HFFc6 (cell line): ENCODE measurements at places on chromosomes 7 and 10. TPM values are rescaled to one million over a fixed set of nuclear protein-coding genes. Genes with fewer than 3 reads are reported as not detected.
A peak's percentile ranks its signal among the peaks of the same experiment; 100 is the strongest.

The PRRT4 gene
- not detected in 3 replicates for total RNA-seq

GRCh38 chr10:115992236-115992986, 280.6 kb downstream of the GFRA1 start:
- H3K27me3 ChIP-seq, result no peaks in the 10 kb centered on the region
- no peak for DNase-seq
- no peak overlapping the region for H3K4me3 ChIP-seq
- H3K36me3 ChIP-seq, result no peaks in the 10 kb centered on the region
- H3K4me1 ChIP-seq, result 0 out of 2 replicates have a peak, but pooled peaks cover 5% of the 10 kb centered on the region

- H3K36me3 ChIP-seq, result 0 out of 2 replicates have a peak, but pooled peaks cover 5% of the 10 kb centered on the region
- H3K27ac ChIP-seq, result peak overlapping the region; percentile 75
- H3K27me3 ChIP-seq, result no peaks in the 10 kb centered on the region; the same call in 1 of the 2 replicates
- no peak overlapping the region for H3K4me3 ChIP-seq
- peak; percentile 83 for DNase-seq
Observed at GRCh38 chr7:76037310-76037709, 10.5 kb downstream of the STYXL1 start.

- peak; percentile 63 for DNase-seq
- H3K36me3 ChIP-seq, result peaks cover 25% of the 10 kb centered on the region
- H3K27me3 ChIP-seq, result no peaks in the 10 kb centered on the region; the same call in 1 of the 2 replicates
Observed at GRCh38 chr7:105829681-105830322, 46.6 kb downstream of the ATXN7L1 start.

GRCh38 chr7:47758546-47758945, 176.6 kb upstream of the TNS3 start:
- H3K4me1 ChIP-seq, result peaks cover 50% of the 10 kb centered on the region
- H3K36me3 ChIP-seq, result no peaks in the 10 kb centered on the region
- DNase-seq, result peak; percentile 14
- H3K27ac ChIP-seq, result peak overlapping the region; percentile 92
- H3K4me3 ChIP-seq, result peak overlapping the region; percentile 65

- H3K27me3 ChIP-seq, result peaks cover 2% of the 10 kb centered on the region; the same call in 1 of the 2 replicates
- H3K4me3 ChIP-seq, result no peak overlapping the region
- H3K4me1 ChIP-seq, result peaks cover 24% of the 10 kb centered on the region
- H3K36me3 ChIP-seq, result peaks cover 30% of the 10 kb centered on the region
Observed at GRCh38 chr7:151477867-151478266, 37.9 kb upstream of the CRYGN start.

GRCh38 chr7:123622660-123623386, 21.2 kb downstream of the ASB15 start:
- H3K27ac ChIP-seq, result no peak overlapping the region
- H3K4me1 ChIP-seq, result no peaks in the 10 kb centered on the region; the same call in 1 of the 2 replicates
- no peak for DNase-seq
- H3K36me3 ChIP-seq, result no peaks in the 10 kb centered on the region

DNA sequence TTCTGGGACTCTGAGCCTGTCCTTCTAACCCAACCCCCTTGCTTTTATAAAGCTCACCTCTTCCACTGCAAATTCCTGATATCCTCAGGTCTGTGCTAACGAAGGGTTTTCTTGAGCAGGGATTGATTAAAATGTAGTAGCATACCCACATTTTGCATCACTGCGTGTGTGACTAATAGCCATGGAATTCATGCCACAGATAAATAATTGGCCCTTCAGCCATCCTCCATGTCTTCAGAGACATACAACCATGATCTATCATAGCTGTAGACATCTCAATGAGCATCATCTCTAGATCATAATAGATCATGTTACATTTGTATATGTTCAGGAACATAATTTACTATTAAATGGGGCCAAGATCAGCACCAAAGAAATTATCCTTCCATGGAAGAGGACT, 990.3 kb downstream of the KCNMA1 start:
- no peaks in the 10 kb centered on the region for H3K36me3 ChIP-seq
- DNase-seq, result no peak
- no peak overlapping the region for H3K4me3 ChIP-seq
- peaks cover 10% of the 10 kb centered on the region for H3K27me3 ChIP-seq

DNA sequence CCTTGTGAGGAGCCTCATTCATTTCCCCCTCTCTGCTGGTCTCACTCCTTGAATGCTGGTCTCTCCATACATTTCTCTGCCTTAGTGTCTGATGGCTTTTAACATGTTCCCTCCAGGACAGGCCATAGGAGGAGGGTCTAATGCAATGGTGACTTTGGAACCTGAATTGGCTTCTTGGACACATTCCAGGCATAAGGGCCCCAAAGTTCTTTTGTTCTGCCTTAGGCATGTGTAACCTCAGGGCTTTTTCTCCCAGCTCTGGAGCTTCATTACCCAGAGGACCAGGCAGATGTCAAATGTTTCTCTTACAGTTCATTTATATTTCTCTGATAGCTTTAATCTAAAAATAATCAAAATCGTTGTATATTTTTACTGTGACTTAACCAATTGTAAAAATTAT, 162.6 kb downstream of the SDK1 start:
- H3K27me3 ChIP-seq, result no peaks in the 10 kb centered on the region; the same call in 1 of the 2 replicates
- H3K36me3 ChIP-seq, result no peaks in the 10 kb centered on the region
- H3K4me3 ChIP-seq, result no peak overlapping the region
- no peak overlapping the region for H3K27ac ChIP-seq

DNA sequence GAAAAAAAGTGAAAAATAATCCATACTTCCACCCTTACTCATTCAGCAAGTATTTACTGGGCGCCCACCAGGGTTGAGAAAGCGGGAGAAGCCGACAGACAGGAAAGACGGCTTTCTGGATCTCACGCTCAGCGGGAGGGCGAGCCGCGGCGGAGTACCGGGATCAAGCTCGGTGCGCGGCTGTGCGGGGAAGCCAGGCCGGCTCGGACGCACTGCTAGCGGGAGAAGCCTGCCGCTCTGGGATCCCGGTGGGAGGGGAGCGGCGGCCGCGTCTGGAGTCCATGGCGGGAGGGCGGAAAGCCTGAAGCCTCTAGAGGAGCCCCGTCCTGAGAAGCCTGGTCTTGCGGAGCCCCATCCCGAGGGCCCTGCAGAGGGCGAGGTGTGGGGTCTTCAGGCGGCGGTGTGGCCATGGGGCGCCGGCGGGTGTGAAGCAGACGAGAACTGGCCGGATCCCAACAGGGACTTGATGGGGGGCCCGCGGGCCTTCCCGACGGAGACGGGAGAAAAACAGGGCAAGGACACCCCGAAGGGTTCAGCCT, 82.9 kb downstream of the VIPR2 start:
- no peak overlapping the region for H3K4me3 ChIP-seq
- no peak overlapping the region for H3K27ac ChIP-seq
- no peaks in the 10 kb centered on the region for H3K36me3 ChIP-seq
- no peaks in the 10 kb centered on the region for H3K27me3 ChIP-seq

- no peaks in the 10 kb centered on the region; the same call in 1 of the 2 replicates for H3K27me3 ChIP-seq
- peaks cover 50% of the 10 kb centered on the region for H3K4me1 ChIP-seq
- peaks cover 9% of the 10 kb centered on the region for H3K36me3 ChIP-seq
- no peak overlapping the region for H3K27ac ChIP-seq
Observed at GRCh38 chr7:22931011-22931410, 82.9 kb downstream of the HYCC1 start.

- DNase-seq, result no peak
- H3K4me1 ChIP-seq, result no peaks in the 10 kb centered on the region
- H3K27ac ChIP-seq, result no peak overlapping the region
- H3K36me3 ChIP-seq, result no peaks in the 10 kb centered on the region
Observed at GRCh38 chr7:114369294-114369693, 45.3 kb upstream of the FOXP2 start.

DNA sequence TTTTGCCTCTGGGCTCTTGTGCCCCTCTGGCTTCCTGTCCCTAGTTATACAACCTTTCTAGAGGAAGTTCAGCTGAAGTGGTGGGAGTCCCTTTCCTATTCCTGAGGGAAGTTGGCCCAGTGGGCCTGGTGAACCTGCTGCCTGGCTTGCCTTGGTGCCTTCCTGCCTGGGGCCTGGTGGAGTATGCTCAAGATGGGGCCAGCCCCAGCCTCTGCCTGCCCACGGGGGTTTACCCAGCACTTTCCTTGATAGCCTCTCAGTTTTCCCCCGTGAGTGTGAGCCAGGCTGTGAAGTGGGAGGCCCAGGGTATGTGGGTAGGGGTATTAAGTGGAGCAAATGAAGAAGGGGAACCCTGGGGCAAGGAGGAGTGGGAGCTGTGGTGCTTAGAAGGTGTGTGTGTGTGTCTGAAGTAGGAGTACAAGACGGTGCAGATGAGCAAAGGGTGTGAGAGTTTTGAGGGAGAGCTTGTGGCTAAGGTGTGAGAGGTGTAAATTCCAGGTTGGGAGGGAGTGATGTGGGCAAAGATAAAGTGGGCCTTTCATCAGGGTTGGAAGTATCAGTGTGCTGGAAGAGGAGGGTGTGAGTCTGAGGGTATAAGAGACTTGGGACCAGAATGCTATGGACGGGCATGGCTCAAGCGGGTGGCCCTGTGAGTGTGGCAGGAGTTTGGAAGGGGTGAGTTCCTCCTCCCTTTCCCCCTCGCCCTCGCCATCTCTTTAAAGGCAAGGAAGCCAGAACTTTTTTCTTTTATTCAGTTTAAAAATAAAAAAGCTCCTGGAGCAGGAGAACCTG, 10.9 kb upstream of the PAX2 start:
- H3K27me3 ChIP-seq, result peaks cover 72% of the 10 kb centered on the region
- H3K4me3 ChIP-seq, result peak overlapping the region; percentile 48; the same call in 1 of the 2 replicates
- H3K36me3 ChIP-seq, result no peaks in the 10 kb centered on the region
- no peak overlapping the region for H3K27ac ChIP-seq
- no peak for DNase-seq
- H3K4me1 ChIP-seq, result peaks cover 27% of the 10 kb centered on the region
